SK-N-SH (cell line): ENCODE measurements at places on chromosomes 16 and 17. TPM values are rescaled to one million over a fixed set of nuclear protein-coding genes. Genes with fewer than 3 reads are reported as not detected.

TMEM219 gene
- polyA plus RNA-seq: 95.0 and 101 TPM in 2 replicates

DNA sequence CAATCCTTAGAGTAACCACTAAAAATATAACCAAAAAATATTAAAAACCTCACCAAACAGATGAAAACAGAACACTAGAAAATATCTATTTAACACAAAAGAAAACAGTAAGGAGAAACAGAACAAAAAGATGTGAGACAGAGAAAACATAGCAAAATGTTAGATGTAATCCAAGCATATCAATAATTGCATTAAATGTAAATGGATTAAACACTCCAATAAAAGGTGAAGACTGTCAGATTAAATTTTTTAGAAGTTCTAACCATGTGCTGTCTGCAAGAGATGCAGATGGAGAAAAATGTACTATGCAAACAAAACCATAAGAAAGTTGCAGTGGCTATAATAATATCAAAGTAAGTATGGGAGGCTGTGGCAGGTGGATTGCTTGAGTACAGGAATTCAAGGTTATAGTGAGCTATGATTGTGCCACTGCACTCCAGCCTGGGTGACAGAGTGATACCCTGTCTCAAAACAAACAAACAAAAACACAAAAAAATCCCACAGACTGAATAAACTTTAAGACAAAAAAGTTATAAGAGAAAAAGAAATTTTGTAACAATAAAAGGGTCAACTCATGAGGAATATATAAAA, 53.9 kb downstream of the ADCY9 start:
- no peak for DNase-seq

ASPSCR1 gene
- polyA plus RNA-seq: 27.5 and 36.2 TPM in 2 replicates

- DNase-seq: no peak
Measured at GRCh38 chr17:19347323-19348080, 15.0 kb downstream of the B9D1 start.

TMEM114 gene
- polyA plus RNA-seq: not detected in 2 replicates

SPATA32 gene
- polyA plus RNA-seq: 0.08 TPM in 1 of 2 replicates, not detected in the other

KRTAP4-3 gene
- not detected in 2 replicates for polyA plus RNA-seq

BORCS6 gene
- polyA plus RNA-seq: 3.7 and 4.3 TPM in 2 replicates

- DNase-seq: no peak
Measured at GRCh38 chr16:81573533-81574020, 129.0 kb downstream of the CMIP start.

ITGB4 gene
- polyA plus RNA-seq: 3.6 and 7.0 TPM in 2 replicates

GRCh38 chr16:72198021-72198711, 26.2 kb upstream of the PMFBP1 start:
- peak; percentile 68 for DNase-seq

DNA sequence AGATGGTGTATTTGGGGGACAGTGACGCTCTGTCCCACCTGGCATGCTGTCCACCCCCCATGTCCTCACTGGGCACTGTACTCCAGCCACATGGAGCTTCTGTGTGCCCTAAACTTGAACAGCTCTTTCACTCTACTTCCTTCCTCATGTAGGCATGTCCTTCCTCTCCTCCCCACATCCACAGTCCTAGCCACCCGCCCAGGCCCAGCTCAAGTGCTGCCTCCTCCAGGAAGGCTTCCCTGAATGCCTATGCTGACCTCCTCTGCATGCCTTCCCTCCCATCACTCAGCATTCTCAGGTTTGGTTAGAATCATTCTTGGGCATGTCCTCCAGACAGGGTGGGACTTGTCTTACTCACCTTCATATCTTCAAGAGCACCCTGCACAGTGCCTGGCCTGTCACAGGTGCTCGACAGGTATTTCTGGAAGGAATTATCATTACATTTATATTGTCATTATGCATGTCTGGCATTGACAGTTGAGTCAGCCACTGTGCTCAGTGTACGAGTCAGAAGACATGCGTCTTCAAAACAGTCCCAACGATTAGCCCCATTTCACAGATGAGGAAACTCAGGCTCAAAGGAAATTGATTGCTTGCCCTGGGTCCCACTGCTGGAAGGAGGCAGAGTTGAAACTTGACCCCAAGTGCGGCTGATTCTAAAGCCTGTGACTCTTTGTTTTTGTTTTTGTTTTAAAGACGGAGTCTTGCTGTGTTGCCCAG, 42.1 kb upstream of the TOB1 start:
- no peak for DNase-seq

GRCh38 chr17:66610361-66611133, 224.4 kb upstream of the CACNG5 start:
- DNase-seq: no peak

DNA sequence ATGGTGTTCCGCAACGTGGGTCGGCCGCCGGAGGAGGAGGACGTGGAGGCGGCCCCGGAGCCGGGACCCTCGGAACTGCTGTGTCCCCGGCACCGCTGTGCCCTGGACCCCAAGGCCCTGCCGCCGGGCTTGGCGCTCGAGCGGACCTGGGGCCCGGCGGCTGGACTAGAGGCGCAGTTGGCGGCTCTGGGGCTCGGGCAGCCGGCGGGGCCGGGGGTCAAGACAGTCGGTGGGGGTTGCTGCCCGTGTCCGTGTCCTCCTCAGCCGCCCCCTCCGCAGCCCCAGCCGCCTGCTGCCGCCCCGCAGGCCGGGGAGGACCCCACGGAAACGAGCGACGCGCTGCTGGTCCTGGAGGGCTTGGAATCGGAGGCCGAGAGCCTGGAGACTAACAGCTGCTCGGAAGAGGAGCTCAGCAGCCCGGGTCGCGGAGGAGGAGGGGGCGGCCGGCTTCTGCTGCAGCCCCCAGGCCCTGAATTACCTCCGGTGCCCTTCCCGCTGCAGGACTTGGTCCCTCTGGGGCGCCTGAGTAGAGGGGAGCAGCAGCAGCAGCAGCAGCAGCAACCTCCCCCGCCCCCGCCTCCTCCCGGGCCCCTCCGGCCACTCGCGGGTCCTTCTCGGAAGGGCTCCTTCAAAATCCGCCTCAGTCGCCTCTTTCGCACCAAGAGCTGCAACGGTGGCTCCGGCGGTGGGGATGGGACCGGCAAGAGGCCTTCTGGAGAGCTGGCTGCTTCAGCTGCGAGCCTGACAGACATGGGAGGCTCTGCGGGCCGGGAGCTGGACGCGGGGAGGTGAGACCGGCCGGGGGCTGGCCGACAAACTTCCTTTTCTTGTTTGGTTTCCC, 821 bp downstream of the SOCS7 start:
- peak; percentile 62 for DNase-seq

TLCD2 gene
- polyA plus RNA-seq: 1.3 and 1.9 TPM in 2 replicates

DPEP1 gene
- polyA plus RNA-seq: 0.05 TPM in 1 of 2 replicates, not detected in the other

DNA sequence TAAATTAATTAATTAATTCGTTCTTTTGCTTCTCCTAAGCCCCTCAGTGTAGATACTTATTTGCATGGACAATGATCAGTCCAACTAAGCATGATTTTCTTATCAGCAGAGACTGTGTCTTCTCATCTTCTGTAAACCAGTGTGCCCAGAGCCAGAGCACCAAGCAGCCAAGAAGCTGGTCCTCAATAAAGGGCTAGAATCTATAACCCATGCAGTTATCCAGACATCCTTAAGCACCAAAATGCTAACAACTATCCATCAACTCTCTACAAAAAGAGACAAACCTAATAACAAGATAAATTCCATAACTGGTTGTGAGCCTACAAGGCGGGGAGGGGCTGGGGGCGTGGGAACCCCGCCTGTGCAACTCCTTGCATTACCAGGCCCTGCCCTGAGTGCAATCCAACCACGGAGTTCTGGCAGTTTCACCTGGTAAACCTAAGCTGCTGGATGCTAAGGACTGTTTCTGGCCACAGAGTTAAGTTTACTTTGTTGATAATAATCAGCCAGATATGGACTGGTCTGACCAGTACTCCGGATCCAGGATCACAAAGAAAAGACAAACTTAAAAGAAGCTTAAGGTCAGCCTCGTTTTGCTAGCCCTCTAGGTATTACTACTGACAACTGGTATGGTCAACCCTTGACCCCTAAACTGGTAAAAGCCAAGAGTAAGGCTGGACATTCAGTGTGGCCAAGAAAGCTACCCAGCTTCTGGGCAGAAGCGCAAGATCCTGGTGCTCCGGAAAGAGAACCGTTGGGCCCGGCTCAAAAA, 51.5 kb downstream of the ZFHX3 start:
- no peak for DNase-seq

SLC5A11 gene
- polyA plus RNA-seq: 0.10 TPM in 1 of 2 replicates, not detected in the other

- no peak for DNase-seq
Measured at GRCh38 chr17:42266918-42267766, 9.0 kb downstream of the STAT5B start.

IGF2BP1 gene
- 0.02 and 0.05 TPM in 2 replicates for polyA plus RNA-seq

DNA sequence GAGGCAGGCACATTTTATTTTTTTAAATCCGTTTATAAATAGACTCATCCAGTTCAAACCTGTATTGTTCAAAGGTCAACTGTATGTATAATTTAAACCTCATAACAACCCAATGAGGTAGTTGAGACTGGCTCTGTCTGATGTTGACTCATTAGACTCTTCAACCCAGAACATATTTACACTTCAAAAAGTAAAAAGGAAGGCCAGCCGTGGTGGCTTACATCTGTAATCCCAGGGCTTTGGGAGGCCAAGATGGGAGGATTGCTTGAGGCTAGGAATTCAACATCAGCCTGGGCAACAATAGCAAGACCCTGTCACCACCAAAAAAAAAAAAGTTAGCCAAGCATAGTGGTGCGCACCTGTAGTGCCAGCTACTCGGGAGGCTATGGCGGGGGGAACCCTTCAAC, 32.5 kb upstream of the DHRS7B start:
- DNase-seq: no peak

TELO2 gene
- 19.1 and 24.2 TPM in 2 replicates for polyA plus RNA-seq

HSD17B2 gene
- not detected in 2 replicates for polyA plus RNA-seq

ALOX15 gene
- polyA plus RNA-seq: not detected in 2 replicates

GRCh38 chr16:19116711-19117449, 3.1 kb downstream of the ITPRIPL2 start:
- no peak for DNase-seq

ARHGAP23 gene
- polyA plus RNA-seq: 10.6 and 19.2 TPM in 2 replicates

DNA sequence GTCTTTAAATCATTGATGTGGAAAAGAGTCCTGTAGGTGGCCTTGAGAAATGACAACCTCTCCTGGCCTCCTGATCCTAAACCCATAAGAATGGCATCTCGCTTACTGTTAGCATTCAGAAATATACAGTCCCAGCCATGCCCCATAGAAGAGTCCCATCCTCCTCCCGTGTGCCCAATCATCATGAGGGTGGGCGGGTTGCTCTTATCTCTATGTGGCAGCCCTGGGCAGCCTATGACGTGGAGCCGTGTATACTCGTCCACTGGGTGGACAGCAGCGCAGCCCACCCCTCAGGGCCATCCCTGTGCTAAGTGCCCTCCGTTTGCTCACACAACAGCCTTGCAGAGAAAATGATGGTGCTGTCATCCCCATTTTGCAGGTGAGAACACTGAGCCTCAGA, 105.3 kb downstream of the AMFR start:
- DNase-seq: no peak

DNA sequence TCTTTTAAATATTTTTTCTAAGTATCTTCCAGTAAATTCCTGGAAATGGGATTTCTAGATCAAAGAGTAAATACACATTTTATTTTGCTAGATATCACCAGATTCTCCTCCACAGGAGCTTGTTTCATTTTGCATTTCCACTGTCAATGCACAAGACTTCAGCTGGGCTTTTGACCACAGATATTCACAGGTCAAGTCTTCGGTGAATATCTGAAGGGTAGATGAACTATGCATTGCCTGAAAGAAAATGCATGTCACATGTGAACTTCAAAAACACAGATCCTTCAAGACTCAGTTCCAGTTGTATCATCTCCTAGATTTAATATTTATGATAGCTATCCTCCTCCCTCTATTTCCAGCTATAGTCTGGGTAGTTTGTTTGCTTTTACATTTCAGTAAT, 963.6 kb upstream of the GOT2 start:
- no peak for DNase-seq

- peak; percentile 30 for DNase-seq
Measured at GRCh38 chr17:2192367-2193057, 111.1 kb downstream of the SMG6 start.

DNA sequence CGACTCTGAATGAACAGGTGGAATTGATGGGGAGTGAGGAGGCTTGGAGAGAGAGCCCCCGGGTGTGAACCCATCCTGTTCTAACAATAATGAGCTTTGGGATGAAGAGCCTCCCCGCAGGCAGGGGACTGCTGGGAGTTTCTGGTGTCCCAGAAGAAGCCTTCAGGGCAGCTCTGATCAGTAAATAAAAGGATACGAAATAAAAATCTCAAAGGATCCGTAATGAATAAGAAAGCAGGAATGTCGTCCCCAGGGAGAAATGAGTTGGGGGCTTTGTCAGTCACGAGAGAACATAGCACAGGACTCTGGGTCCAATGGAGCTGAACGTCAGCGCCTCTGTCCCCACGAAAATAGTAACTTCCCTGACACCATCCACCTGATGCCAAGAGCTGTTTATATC, 113.4 kb downstream of the PITPNC1 start:
- no peak for DNase-seq

CRK gene
- 50.7 and 63.5 TPM in 2 replicates for polyA plus RNA-seq

GRCh38 chr16:31428279-31428597, at the start of gene COX6A2:
Gene COX6A2 (minus strand): TSS chr16:31428360. CDS start chr16:31428325, 35 bp downstream.
- no peak for DNase-seq

C16orf74 gene
- polyA plus RNA-seq: 15.9 and 27.2 TPM in 2 replicates

DNA sequence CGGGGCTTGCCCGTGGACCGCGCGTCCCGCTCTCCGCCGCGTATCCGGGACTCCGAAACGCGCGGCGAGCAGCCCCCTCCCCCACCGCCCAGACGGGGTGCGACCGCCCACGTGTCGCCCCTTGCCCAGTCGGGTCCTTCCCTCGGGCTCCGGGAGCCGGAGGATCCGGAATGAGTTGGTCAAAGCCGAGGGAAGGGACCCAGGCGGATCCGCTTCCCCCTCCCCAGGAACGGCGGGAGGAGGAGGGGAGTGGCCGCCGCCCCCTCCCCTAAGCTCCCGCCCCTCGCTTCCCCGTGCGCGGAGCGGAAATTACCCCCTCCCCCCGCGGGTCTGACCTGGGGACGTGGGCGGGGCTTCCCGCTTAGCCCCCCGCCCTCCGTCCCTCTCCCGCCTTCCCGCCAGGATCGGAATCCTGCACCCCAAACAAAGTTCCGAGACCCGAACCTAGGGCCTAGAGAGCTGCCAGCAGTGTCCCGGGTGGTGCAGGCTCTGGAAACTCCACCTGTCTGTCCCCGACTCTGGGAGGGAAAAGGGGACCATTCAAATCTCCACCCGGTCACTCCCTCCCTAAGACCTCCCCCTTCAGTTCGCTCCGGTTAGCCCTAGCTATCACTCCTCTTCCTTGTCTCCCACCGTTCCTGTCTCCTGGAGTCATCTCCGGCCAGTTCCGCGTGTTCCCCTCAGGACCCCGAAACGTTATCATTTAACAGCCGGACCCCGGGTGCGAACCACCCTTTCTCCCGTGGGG, 1.0 kb upstream of the IGF2BP1 start:
- DNase-seq: peak; percentile 65

C17orf78 gene
- polyA plus RNA-seq: not detected in 2 replicates

MSLN gene
- polyA plus RNA-seq: 0.02 and 0.19 TPM in 2 replicates

DNA sequence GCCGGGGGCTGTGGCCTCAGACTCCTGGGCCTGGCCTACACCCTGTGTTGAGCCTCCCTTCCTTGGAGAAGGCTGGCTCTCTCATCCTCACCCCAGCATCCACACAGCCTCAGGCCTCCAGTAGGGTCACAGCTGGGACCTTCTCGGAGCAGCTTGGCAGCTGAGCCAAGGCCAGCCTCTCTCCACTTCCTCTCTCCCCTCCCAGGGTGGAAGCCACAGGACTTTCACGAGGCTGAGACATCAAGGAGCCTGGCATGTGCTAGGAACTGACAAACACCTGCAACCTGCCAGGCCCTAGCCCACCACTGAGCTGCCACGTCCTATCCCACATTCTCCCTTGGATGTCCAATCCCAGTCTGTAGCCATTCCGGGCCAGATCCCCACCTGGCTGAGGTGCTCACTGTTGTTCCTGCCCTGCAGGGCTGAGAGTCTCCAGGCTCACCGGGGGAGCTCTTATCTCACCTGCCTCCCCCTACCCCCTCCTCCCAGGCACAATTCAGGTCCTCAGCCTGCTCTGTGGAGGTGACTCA, 3.1 kb downstream of the MMP15 start:
- peak; percentile 9 for DNase-seq

- no peak for DNase-seq
Measured at GRCh38 chr16:14309906-14310305, 238.8 kb downstream of the MRTFB start.

FBXW10B gene
- polyA plus RNA-seq: 0.46 and 1.7 TPM in 2 replicates
